ENCODE measurements at places on chromosomes 11 and 22.

DNA sequence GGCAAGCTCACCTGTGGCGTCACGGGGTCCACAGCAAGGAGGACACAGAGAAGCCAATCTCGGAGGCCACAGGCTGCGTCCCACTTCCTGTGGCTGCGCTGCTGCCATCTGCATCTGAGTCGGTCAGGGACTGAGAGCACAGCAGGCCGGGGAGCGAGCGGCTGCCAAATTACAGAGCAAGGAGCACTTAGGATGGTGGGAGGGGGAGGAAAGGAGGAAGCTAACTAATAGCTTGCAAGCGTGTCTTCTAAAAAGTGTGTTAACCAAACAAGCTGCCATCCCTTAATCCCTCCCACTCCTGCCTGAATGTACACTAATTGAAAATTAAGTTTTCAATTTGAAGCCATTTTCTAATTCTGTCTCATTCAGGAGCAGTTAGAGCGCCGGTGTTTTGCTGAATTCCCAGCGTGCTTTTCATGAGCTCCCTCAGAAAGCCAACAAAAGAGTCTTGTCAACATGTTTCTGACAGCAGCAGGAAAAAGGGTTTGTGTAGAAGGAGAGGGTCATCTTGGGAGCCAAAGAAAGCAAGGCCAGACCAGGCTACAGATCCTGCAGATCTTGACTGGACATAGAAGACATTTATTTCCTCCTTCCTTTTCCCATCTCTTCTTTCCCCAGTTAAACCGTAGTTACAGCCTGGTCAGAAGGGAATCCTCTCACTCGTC is 42.4 kb upstream of the API5 start:
- DNase-seq: no peak

GRCh38 chr22:41862530-41863266 is 29.8 kb downstream of the SREBF2 start:
- DNase-seq: no peak

DNA sequence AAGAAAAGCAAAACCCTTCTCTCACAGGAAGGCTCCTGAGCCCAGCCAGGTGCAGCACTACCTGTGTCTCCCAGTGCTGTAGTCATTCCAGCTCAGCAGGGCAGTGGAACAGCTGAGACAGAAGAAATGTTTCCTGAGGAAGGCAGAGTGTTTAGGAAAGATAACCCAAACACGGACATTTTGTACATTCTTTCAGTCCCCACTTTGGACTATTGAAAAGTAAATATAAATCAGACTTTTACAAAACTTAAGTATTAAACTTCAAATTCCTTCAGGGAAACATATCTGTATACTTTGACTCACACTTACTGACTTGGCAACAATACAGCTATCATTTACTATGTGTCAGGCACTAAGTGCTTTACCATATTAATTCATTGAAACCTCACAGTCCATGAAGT is 40.4 kb downstream of the RRAS2 start:
- no peak for DNase-seq

GRCh38 chr11:110356762-110357671 is 60.6 kb upstream of the RDX start:
- DNase-seq: no peak

- no peak for DNase-seq
Measured at GRCh38 chr11:103317118-103317517, 207.9 kb downstream of the DYNC2H1 start.

- DNase-seq: no peak
Measured at GRCh38 chr11:126392633-126393013, 37.1 kb downstream of the ST3GAL4 start.
